ENCODE measurements at places on chromosomes 1 and 21. TPM values are rescaled to one million over a fixed set of nuclear protein-coding genes. Genes with fewer than 3 reads are reported as not detected.

DNA sequence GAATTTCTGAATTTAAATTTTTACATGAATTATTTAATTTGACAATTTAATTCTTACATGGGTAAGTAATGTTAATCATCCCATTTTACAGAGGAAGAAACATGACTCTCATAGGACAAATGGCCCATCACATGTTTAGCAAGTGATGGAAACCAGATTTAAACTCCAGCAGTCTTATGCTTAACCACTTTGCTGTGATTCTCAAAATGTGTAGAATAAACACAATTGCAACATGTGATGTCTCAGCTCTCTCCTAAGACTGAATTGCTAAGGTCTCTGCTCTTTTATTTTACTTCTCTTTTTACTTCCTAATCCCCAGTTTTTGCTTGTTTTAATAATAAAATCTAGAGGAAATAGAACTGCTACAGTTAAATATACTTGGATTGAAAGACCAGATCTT is 42.8 kb downstream of the HS2ST1 start:
- DNase-seq: no peak

GRCh38 chr1:214718724-214719123 is 115.7 kb downstream of the CENPF start:
- no peak for DNase-seq

DNA sequence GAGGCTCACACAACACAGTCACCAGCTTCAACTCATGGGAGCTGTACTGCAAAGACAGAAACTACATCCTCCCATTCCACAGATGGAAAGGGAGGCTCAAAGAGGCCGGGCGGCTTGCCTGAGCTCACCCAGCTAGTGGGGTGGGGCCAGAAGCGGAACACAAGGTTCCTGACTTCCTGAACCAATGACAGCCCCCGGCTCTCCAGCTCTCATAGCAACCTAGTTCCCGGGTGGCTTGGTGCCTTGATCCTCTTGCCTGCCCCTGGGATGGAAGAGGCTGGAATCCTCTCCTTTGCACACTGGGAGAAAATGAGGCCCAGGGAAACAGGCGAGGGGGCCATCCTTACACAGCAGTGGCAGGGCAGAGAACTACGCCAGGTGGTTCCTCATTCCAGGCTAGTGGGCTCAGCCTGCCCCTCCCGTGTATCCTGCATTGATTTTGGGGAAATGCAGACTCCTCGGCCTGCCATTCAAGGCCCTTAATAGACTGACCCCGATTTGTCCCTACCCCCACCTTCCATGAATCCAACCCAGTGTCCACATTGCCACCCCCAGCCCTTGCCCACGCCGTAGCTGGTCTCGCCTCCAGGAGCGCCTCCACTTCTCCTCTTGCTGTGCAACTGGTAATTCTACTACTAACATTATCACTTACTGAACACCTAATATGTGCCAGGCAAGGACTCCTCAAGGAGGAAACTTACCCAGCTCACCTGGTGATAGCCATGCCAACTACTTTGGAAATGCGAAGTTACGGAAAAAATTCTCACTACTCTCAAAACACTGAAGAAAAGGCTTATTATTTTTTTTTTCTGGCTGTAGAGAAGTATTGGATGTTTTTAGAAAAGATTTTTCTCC is 5.0 kb downstream of the RAP1GAP start:
- no peak for DNase-seq

GRCh38 chr1:114114185-114115094 is 39.2 kb downstream of the SYT6 start:
- DNase-seq: peak; percentile 45

- no peak for DNase-seq
These were observed 33.6 kb downstream of the MAN1C1 start for GRCh38 chr1:25650289-25650576.

DNA sequence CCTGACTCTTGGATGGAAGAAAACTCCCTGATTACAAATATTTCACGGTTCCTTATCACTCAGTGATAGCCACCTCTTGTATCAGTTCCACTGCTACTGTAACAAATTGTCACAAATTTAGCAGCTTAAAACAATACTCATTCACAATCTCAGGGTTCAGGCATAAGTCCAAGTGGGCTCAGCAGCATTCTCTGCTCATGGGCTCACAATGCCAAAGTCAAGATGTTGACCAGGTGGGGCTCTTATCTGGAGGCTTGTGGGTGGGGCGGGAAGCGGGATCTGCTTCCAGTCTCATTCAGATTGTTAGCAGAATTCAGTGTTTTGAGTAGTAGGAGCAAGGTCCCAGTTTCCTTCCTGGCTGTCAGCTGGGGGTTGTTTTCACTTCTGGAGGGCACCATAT is 137.3 kb upstream of the FAM78B start:
- DNase-seq: no peak

DNA sequence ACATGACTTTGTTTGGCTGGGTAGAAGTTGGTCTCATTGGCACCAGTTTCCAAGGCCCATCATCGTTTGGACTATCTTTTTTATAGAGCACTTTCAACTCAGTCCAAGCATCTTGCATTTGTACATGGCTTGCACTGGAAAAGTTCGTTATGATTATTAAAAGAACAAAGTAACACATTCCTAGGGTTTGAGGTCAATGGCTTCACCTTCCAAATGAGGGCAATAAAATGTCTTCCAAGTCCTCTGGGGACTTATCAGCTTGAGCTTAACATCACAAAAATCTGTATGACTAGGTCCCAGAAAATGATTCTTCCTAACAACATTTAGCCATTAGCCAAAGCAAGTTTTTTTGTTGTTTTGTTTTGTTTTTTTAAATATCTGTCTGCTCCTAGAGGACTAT is 610.8 kb downstream of the LMO4 start:
- DNase-seq: no peak

DNA sequence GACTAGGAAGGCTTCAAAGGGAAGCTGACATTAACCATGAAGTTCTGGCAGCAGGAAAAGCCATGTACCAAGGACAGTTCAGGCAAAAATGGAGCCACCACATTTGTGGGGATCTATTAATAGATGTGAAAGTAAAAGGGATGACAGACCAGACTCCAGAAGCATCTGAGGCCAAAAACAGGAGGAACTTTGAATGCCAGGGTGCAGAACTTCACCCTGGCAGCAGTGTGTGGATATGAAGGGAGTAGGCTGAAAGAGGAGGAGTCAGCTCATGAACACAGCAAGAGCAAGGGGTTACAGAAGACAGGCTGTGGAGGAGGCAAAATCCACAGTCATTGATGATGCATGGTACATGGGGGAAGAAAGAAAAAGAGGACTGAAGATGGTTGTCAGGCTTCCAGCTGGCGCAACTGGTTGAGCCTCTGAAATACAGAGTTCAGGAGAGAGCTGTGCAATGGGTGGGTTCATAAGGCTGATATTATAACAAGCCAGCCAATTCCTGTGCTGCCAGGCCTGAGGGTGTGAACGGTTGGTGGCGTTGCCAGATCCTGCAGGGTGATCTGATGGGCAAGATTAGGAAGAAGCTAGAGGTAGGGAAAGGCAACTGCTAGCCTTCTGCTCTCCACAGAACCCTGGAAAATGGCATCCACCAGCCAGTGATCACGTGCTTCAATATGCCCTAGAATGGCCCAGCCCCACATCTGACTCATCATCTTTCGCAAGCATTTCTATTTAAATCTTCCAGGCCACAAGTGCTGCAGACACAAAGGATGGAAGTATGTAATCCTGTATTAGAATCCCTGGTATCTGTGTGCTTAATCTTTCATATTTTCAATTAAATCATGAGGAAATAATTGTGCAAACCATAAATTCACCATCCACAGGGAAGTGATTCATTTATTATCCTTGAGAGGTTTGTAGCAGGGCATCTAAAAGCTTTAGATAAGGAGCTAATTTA is 81.9 kb downstream of the SLC25A24 start:
- no peak for DNase-seq

DNA sequence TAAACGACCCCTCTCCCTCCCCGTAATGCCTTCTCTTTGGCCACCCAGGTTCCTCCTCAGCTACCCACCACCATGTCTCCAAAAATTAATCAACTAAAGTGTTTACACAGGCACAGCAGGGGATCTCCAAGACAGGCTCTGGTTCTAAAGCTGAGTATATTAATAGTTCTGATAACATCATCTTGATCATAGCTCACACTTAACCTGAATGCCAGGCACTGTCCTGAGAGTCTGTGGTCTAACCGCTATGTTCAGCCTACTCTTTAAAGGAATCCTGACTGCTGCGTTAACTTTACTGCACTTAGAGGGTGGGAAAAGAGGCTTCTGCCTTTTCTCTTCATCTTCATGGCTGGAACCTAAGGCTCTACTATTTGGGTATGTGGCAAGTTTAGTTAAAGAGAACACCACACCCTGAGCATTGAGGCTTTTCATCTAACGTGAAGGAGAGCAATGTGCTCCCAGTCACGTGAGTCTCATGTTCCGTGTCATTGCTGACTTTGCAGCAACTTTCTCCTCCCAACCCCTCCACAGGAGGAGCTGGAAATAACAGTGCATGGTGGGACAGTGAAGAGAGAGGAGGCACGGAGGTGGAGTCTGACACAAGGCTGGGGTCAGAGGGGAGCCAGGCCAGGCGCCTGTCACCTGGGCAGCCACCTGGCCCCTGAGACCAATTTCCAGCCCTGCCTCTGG is 86.4 kb downstream of the FAM78B start:
- DNase-seq: peak; percentile 34

DNA sequence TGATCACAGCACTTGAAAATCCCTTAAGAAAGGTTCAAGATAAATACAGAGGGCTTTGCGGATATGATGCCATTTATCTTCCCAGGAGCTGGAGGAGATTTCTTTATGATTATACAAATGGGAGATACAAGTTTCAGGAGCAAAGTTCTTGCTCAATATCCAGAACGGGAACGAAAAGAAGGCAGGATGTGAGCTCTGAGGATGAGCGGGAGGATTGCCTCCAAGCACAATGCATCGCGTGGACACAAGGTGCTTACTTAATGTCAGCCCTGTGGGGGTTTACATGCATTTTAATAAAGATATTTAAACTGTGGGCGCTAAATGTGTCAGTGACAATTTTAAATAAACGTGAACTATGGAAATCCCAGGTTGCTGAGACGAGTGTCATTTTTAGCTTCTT is 59.0 kb downstream of the SYT6 start:
- DNase-seq: no peak

- DNase-seq: no peak
These were observed 311.9 kb downstream of the TPR start for GRCh38 chr1:186063091-186063657.

DNA sequence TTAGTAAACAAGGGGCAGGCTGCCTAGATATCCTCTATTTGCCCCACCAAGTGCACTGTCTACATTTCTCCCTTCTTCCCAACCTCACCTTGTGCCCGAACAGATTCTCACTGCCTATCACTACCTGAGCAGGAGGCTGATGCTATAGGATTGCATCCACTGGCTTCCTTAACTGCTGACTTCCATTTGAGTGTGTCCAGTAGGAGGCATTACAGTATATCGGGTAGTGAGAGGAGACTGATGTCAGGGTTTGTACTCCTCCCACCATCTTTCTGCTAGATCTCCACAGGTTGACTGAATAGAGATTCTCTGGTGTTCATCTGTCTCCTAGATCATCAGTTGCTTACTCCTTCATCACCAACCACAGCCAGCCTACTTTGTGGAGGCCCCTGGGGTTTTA is 796.3 kb downstream of the LRRIQ3 start:
- peak; percentile 17 for DNase-seq

- no peak for DNase-seq
These were observed 350.9 kb downstream of the ST6GALNAC3 start for GRCh38 chr1:76425201-76426145.

GRCh38 chr1:93414749-93415148 is 33.2 kb upstream of the FNBP1L start:
- DNase-seq: no peak

GRCh38 chr1:35442734-35443133 is 114.5 kb downstream of the KIAA0319L start:
- no peak for DNase-seq

DNA sequence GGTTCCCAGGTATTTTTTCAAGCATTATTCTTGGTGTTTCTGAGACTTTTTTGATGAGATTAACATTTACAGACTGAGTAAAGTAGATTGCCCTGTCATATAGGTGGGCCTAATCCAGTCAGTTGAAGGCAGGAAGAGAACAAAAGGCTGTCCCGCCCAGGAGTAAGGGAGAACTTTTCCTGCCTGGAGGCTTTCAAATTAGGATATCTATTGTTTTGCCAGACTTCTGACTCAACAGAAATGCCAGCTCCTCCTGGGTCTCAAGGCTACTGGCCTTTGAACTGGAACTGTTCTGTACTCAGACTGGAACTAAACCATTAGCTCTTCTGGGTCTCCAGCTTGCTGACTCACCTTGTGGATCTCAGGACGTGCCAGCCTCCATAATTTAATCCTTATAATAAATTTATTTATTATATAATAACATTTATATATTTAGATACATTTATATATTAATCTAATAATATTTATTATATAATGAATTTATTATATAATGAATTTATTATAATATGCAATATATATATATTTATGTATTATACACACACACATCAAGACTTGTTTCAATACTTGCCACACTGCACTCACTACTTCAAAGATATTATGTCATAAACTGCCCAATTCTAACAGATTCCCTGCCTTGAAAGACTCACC is 510.8 kb upstream of the B3GALT2 start:
- DNase-seq: no peak

GRCh38 chr21:37699024-37699775 is 217.1 kb downstream of the KCNJ6 start:
- no peak for DNase-seq

GRCh38 chr1:148263906-148264255 is 111.8 kb upstream of the NBPF11 start:
- DNase-seq: no peak

DNA sequence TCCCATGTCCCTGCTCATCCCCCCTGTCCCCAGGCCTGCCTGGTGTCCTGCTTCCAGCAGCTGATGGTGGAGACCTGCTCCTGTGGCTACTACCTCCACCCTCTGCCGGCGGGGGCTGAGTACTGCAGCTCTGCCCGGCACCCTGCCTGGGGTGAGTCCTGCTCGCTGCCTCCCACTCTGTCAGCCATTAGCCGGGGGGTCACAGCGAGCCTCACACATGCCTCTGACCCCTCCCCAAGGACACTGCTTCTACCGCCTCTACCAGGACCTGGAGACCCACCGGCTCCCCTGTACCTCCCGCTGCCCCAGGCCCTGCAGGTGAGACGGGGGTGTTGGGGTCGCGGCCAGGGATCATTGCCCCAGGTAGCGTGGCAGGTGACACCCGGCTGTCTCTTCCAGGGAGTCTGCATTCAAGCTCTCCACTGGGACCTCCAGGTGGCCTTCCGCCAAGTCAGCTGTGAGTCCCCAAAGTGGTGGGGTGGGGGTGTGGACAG is 10.0 kb downstream of the SCNN1D start:
- DNase-seq: no peak

LCA5L gene
- total RNA-seq: 1.4 TPM

FOXD2 gene
- total RNA-seq: 0.52 TPM

LHX4 gene
- total RNA-seq: 0.15 TPM

CFHR2 gene
- total RNA-seq: not detected

LIPI gene
- not detected for total RNA-seq

MYBPHL gene
- total RNA-seq: not detected

TCP10L gene
- total RNA-seq: not detected

GJA4 gene
- total RNA-seq: not detected

PTCH2 gene
- total RNA-seq: 0.10 TPM

FCRL5 gene
- not detected for total RNA-seq

CMPK1 gene
- 137 TPM for total RNA-seq

COL16A1 gene
- 12.2 TPM for total RNA-seq

All from H4 (cell line).